Activated naive CD4-positive, alpha-beta T cell treated with anti-CD3 and anti-CD28 coated beads, Interleukin-2, amount 50 U/mL, for 72 hours (primary cell): ENCODE measurements at places on chromosomes 3 and 15.

DNA sequence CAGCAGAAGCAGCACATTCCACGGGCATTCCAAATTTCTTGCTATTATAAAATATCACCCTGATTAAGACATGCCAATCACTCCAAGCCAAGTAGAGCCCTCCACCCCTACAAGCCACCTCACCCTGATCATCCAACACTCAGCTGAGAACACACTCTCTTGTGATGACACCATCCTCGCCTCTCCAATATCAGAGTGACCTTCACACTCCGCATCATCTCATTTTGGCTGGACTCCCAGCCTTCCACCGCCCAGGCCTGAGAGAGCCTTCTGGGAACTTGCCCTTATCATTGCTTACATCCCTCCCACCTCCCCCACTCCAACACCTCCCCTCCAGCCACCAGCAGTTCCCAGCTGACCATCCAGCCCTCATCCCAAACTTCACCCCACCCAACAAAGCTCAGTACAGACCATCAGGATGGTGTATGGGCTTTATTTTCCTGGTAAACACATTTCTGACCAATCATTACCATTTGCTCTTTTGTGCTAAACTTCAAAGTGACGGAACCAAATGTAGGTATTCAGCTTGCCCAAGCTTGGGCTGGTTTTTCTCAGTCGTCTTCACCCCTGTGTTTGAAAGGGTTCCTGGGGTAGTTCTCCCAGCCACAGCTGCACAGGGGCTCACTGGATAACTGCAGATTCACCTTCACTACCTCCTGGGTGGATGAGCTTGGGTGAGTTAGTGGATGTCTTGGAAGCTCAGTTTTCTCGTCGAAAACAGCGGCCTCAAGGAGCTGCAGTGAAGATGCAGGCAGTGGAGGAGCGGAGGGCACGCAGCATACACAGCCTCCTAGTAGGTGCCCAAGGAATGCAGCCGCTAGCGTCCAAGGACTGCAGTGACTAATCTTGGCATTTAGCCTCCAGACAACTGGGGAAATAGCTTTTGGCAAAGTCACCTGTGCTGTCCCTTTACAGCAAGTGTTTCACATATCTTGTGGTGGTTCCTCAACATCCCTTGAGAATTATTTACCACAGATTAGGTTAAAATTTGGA, 115.1 kb downstream of the LIPC start:
- DNase-seq: no peak

- DNase-seq: no peak
Measured at GRCh38 chr3:29416514-29416913, 135.6 kb downstream of the RBMS3 start.

DNA sequence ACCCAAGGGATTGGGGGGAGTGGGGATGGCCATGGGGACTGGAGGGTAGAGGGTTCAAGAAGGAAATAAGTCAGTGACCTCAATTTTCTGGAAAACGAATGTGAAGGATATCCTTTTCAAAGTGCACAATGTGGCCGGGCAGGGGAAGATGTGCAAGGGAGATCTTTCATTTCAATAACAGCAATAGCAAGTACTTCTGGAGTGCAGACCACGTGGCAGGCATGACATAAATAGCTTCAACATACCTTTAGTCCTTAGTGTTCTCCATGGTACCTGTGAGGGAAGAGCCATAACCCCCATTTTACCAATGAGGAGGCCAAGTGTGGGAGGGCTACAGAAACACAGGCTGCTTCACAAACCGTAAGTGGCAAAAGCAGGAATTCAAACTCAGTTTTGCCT, 138.7 kb downstream of the FOXP1 start:
- no peak for DNase-seq

DNA sequence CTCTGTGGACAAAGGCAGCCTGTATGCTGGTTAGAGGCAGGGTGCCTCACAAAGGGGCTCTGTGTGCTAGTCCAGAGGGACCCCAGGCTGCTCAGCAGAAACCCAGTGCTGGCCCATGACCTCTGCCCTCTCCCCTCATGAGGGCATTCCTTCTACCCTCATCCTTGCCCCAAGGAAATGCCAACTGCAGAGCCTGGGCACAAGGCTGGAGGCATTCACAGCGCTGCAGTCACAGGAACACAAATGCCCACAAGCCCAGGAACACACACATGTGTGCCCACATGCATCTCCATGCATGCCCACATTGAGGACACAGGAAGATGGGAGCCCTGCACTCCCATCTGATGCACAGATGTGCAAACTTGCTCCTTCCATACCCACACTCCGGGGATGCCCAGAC, 3.8 kb downstream of the INKA1 start:
- no peak for DNase-seq

DNA sequence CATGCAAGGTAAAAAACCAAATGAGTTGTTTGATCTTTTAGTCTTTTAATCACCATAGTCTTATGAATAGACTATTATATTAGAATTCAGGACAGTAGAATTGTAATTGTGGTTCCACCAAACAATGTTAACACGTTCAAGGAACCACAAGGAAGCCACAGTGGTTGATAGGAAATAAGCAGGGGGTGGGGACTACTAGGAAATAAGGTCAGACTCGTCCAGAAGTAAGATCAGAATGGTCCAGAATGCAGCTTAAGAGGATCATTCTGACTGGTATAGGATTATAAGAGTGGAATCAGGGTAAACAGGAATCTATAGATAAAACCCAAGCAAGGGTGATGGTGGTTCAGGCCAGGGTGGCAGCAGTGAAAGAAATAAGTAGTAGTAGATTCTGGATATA, 7.5 kb downstream of the MYNN start:
- no peak for DNase-seq

DNA sequence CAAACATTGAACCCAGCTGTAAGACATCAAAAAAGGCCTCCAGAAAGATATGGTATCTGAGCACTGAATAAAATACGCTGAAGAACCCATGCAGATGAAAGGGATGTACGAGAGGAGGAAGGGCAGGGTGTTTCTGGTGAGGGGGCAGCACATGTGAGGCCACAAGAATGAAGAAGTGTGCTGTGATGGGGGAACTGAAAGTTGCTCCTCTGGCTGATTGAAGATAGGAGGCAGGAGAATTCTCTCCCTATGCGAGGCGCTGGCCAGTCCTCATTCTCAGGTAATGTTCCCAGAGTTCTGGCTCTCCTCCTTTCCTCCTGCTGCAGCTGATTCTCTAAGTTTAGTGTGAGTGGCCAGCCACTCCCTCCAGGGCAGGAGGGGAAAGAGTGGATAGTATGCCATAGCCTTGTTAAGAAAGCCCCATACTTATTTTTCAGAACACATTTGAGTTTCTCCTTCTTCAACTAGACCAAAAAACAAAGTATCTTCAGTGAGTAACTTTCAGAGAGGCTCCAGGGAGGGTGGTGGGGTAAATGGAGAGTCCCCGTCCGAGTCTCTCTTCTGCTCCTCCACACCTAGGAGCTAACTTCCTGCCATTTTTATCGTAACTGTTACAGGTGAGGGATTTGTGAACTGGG, 26.9 kb upstream of the MYO1E start:
- DNase-seq: no peak

GRCh38 chr3:102290241-102290640, 144.6 kb upstream of the ZPLD1 start:
- DNase-seq: no peak

DNA sequence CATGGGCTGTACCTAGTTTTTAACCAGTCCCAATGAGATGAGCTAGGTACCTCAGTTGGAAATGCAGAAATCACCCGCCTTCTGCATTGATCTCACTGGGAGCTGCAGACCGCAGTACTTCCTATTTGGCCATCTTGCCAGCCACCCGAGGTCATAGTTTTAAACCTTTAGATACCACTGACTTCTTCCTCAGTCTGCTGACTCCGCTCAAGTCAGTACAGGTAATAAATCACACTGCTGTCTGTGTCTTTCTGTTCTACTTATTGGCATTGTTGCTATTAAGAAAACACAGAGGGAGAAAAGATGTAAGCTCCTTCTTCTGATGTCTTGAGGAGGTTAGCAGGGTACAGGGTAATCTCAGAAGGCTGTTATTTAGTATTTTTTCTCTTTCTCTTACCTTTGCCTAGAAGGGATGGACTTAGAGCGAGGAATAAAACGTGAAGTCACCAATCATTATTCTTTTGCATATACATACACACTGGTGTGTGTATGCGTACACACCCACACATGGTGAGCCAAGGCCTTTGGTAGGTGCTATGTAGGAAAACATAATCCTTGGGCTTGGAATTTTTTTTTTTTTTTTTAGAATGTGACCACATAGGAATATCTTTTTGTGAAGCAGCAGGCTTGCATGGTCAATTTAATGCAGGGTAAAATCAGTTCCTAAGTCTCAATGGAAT, 197.2 kb downstream of the EDEM1 start:
- no peak for DNase-seq

DNA sequence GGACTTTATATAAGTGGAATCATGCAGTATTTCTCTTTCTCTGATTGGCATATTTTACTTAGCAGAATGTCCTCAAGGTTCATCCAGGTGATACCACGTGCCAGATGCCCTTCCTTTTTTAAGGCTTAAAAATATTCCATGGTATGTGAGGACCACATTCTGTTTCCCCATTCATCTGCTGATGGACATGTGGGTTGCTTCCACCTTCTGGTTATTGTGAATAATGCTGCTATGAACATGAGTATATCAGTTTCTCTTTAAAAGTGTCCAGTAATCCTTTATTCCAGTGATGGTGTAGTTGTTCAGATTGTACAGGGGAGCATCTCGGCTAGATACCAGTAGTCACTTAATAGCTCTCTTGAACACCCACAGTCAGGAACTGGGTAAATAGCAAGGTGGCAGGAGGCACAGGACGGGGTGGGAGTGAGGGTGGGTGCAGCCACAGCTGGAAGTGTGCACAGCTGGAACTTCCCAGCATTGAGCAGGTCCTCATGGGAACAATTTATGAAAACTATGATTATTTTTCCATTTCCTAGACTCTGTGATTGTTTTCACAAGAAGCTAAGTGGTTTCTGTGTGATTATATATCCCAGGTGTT, 50.3 kb upstream of the ATG7 start:
- no peak for DNase-seq

DNA sequence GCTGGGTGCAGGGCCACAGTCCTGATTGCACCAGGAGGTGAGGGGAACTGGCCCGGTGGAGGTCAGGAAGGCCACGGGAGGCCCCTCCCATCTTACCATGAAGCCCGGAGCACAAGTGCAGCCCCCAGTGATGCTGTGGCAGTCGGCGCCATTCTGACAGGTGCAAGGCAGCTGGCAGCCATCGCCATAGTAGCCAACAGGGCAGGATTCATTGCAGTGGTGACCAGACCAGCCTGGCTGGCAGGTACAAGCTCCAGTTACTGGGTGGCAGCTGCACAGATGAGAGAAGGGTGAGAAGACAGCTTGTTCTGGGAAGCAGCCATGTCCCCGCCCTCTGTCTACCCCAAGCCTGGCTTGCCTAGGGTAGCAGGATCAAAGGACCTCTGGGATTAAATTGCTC, 88.2 kb downstream of the RAB11A start:
- no peak for DNase-seq

GRCh38 chr3:81492040-81492439, 269.4 kb downstream of the GBE1 start:
- DNase-seq: no peak

- no peak for DNase-seq
Measured at GRCh38 chr15:69869881-69870505, 227.7 kb downstream of the TLE3 start.

GRCh38 chr15:101466188-101466587, 23.3 kb downstream of the PCSK6 start:
- DNase-seq: no peak

GRCh38 chr3:156892701-156893100, 66.5 kb downstream of the LEKR1 start:
- DNase-seq: no peak

GRCh38 chr3:149480326-149481017, 6.0 kb downstream of the TM4SF4 start:
- no peak for DNase-seq

DNA sequence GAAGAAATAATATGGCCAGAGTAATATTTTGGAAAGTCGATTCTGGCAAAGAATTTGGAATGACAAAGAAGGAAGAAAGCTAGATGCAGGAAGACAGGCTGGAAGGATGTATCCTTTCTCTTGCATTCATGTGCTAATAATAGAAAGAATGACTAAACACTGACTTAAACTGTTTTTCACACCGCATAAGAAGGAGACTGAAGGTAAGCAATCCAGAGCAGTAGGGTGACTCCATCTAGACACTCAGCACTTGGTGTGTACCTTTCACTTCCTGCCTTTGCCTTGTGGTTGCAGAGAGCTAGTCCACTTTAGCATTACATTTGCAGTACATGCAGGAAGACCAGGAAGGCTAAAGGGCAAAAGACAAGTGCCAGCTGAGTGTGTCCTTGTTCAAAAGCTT, 234.6 kb downstream of the RBMS3 start:
- no peak for DNase-seq

GRCh38 chr15:66878761-66879160, 176.7 kb downstream of the SMAD6 start:
- DNase-seq: no peak

DNA sequence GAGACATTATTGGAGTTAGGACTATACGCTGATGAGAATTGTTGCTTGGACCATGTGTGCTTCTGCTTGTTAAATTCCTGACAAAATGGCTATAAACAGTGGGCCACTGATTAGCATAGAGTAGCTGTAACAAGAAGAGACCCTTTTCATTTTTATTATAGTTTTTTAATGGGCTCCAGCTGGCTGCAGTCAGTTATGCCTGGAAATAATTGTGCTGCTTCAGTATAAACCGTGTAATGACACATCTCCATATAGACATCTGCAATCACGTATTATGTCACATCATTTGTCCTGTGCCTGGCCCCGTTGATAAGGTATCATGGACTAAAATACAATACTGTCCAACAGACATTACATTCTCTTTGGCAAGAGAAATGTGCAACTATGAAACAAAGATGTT, 50.9 kb downstream of the ARPP21 start:
- no peak for DNase-seq

DNA sequence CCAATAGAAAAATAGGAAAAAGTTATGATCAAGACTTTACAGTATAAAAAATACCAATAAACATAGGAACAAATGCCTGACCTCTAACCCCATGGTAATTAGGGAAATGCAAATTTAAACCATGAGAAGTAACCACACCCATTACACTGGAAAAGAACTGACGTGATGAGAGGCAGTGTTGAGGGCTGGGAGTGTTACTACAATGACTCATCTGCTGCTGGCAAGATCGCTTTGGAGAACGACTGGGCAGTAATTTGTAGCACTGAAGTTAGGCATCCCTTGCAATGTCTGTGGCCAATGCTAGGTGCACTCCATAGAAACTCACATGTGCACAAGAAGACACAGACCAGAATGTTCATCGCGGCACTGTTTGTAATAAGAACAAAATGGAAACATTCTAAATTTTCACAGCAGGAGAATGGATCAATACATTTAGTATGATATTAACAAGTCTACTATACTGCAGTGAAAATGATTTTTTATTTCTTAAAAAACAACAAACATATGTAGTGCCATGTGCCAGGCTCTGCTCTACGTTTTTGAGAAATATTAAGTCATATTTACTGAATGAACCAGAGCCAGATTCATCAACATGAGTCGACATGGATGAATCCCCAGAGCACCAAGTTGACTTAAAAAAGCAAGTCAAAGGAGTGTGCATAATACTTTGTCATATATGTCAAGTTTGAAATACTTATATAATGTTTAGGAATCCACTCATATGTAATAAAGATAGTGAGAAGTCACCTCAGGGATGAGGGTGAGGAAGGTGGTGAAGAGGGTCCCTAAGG, 37.6 kb upstream of the EPHB3 start:
- no peak for DNase-seq

GRCh38 chr3:167151636-167152035, 228.5 kb downstream of the ZBBX start:
- no peak for DNase-seq

- no peak for DNase-seq
Measured at GRCh38 chr15:60237446-60237845, 160.3 kb downstream of the ANXA2 start.

GRCh38 chr3:160771811-160772459, 15.9 kb downstream of the PPM1L start:
- no peak for DNase-seq
